GM13976 (cell line): ENCODE measurements at places on chromosomes 16 and 17.

DNA sequence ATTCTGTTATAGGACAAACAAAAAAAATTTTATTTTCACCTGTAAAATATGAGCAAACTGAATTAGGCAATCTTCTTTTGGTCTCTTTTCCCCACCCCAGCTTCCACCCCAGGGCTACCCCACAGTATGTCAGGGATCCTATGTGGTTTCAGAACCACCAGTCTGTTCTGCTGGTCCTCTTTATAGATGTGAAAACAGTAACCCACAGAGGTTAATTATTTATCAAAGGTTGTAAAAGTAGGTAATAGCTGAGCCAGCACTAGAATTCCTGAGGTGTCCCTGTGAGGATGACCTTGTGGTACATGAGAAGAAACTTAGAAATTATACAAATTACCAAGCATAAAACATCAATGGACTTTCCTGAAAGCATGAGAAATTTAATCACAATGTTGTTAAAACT lies 428.7 kb downstream of the CNTNAP4 start:
- DNase-seq, result no peak

- DNase-seq, result no peak
Measured at GRCh38 chr17:43573579-43574321, 27.6 kb upstream of the ETV4 start.

DNA sequence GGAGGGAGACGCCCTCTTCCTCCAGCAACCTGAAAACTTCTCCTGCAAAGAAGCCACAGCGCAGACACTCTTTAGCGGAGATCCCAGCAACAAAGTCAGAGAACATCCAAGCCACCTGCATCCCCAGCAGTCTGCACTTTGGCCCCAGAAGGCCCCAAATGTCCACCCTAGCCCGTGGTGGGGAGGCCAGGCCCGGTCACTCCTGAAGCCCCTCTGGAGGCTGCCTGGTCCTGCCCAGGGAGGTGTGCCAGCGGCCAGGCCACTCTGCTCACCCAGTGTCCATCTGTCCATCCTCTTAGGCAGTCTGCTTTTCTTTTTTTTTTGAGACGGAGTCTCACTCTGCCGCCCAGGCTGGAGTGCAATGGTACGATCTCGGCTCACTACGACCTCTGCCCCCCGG lies 5.4 kb downstream of the HAGHL start:
- DNase-seq, result no peak

DNA sequence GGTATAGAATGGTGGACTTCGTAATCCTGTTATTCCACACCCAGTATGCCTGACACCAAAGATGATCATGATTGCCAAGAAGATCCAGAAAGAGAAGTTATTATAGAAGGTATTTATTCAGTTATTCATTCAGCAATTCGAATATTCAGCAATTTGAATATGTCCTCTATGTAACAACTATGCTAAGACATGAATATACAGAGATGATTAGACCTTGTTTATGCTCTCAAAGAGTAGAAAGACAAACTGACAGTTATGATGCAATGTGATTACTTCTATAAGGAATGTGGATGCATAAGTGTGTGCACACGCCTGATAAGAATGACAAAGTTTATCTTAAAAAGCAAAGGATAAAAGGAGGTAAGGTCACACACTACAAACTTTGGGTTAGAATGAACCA lies 218.1 kb downstream of the CDH11 start:
- DNase-seq, result no peak

DNA sequence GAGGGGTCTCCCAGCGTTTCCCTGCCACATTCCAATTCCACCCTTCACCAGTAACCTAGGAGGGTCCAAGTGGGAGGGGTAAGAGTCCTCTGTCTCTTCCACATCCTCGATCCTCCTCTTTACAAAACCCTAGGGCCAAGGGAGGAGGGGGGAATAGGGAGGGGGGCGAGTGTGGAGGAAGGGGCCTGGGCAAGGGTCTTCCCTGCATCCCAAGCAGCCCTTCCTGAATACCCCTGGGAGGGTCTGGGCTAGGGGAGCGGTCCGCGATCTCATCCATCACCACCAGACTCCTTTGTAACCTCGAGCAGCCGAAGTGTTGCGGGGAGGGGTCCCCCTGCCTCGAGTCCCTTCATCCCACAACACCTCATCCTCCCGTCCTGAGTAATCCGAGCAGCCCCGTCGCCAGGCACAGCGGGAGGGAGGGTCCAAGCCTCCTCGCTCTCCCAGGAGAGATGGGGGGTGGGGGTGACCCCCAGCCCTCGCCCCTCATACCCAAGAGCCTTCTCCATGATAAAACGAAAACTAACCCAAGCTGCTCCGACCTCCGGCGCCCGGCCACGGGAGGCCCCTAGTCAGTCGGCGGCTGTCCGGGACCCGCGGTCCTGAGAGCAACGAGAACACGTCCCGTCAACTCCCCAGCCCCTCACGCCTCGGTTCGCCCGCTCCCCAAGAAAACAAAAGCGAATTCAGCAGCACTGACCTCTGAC lies 502 bp downstream of the SMPD3 start:
- no peak for DNase-seq

- no peak for DNase-seq
Measured at GRCh38 chr16:7938175-7938574, 605.5 kb downstream of the RBFOX1 start.

DNA sequence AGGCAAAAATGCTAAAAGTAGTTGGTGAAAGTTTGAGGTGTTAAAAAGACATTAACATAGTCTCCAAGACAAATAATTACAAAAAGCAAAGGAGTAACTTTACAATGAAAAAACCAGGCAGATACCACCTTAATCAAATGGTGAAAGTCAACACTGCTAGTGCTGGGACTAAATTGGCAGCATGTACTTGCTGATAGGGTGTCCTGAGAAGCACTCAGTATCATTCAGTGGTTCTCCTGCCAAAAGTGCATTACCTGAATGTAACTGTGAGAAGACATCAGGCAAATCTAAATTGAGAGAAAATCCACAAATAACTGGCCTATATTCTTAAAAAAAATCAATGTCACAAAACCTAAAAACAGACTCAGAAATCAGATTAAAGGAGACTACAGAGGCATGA lies 8.0 kb downstream of the KIAA0753 start:
- no peak for DNase-seq

GRCh38 chr16:88504489-88505404 lies 51.7 kb downstream of the ZFPM1 start:
- no peak for DNase-seq

DNA sequence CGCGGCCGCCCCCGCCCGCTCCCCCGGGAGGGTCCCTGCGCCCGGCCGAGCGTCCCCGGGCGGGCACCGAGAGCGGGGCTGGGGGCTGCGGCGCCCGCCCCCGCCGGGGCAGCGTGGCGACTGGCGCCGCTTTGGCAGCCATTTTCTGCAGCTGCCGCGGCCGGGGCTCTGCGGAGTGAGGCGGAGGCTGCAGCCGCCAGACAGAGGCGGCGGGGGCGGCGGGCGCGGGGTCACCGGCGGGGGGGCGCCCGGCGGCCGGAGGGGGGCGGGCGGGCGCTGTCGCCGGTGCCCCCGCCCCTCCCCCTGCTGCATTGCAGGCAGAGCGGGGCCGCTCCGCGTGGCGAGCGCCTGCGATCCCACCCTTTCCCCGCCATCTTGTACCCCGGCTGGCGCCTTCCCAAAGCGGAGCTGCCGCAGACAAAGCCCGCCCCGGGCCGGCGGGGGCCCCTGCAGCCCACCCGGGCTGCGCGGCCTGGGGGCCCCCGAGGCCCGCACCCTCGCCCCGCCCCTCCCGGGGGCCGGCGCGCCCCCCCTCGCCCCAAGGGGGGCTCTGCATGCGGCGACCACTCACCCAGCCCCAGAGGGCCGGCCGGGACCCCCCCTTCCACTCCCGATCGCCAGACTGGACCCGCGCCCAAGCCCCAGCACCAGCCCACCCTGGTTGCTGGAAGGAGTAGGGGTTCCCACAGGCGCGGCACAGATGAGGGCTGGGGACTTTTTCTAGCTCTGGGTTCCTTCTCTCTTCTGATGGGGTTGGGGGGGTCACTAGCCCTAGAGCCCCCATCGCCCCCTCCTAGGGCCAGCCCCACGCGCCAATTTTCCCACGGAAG lies 16.6 kb upstream of the CBX8 start:
- no peak for DNase-seq

DNA sequence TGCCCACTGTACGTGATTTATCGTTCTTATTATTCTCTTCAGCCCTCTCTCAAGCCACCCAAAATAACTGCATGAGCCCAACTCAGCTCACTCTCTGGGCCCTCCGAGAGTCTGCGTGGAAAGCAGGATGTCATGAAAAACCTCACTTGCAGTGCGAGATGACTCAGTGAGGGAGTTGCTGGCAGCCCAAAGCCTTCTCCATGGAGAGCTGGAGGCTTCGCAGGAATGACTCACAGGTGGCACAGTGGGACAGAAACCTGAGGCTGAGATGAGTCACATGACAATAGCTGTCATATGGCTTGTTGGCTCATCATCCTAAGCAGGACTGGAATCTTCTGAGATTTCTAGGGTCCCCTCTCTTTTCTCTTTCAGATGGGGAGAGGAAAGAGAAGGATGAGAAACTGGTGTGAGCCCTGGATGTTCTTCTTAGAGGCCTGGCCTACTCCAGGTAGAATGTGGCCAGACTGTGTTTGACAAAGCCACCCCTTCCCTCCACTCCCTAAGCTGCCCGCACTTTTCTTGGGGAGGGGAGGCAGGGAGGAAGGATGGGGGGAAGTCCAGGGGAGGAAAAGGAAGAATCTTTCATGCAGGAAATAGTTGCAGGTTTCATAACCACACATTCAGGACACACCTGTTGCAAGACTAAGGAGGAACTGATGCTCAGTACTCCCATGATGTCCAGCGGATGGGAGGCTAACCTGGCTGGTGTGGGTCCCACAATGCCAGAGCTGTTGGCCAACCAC lies 160.6 kb upstream of the RPL38 start:
- DNase-seq, result no peak

- no peak for DNase-seq
Measured at GRCh38 chr16:1790611-1791255, 2.8 kb downstream of the IGFALS start.

DNA sequence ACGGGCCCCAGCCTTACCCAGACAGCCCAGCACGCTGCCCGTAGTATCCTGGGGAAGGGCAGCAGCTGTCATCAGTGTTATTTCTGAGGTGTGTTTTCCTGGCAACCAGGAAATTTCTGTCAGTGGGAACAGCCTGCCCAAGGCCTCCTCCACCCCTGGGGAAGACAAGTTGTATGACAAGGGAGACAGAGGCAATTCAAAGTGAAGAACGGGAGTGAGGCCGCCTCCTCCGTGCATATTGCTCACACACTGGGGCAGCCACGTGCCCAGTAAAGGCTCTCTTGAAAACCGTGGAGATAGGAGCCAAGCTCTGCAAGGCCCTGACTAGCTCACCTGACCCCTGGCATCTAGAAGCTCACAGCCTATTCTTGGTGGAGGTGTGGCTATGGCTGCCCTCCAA lies 57.6 kb downstream of the RAI1 start:
- DNase-seq, result no peak

DNA sequence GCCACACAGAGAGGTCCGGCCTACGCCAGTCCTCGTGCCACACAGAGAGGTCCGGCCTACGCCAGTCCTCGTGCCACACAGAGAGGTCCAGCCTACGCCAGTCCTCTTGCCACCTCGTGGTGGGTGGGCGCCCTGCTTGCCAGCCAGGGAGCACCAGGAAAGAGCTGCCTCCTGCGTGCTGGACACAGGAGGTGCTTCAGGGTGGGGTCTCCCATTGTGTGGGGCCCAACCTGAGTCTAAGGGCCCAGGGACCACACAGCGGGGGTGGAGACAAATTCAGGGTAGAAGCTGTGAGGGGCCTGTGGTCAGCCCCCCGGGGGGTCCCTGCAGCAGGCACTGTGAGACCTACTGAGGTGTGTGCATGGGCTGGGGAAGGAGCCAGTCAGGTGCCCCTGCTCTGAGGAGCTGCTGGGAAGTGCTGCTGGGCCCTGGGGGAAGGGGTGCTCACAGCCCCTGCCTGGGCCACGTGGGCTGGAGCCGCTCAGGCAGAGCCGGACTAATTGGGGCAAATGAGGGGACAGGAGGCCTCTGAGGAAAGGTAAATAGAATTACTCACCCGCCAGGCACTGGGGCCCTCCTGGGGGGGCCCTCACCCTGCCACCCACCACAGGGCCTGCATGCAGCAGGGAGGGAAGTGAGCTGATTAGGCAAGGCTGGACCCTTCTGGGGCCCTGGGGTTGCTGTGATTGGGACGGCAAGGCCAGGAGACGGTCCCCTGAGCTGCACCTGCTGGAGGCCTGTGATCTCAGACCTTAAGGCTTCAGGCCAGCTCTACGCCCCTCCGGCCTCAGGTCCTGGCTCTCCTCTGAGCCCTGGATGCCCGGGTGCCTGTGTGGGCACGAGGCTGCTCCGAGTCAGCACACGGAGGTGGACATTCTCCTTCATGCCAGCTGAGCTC lies 11.0 kb downstream of the GCGR start:
- no peak for DNase-seq

DNA sequence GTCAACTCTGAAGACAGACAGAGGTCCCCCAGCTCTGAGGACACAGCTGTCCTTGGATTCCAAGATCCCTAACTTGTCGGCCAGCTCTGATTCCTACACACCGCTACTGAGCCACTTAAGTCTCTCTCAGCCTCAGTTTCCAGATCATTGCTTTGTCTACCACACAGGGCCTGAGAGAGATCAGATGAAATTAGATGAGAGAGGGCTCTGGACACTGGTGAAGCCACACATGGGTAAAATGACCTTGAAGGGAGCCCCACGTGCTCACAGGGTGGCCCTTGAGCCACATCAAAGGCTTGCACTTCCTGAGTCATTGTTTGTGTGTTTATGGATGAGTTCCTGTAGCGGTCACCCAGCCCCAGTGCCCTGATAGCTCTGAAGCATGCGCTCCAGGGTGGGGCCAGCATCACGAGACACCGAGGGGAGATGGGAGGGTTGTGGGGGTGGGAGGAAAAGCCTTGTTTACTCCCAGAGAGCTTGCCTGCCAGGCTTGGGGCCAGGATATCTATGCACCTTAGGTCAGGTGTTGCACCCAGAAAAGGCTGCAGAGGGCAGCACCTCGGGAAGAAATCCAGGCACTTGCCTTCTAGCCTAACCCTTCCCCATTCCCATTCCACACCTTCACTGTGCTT lies 32.7 kb upstream of the SLC6A2 start:
- DNase-seq, result no peak

- DNase-seq, result no peak
Measured at GRCh38 chr17:49616086-49616485, 40.4 kb downstream of the NXPH3 start.

DNA sequence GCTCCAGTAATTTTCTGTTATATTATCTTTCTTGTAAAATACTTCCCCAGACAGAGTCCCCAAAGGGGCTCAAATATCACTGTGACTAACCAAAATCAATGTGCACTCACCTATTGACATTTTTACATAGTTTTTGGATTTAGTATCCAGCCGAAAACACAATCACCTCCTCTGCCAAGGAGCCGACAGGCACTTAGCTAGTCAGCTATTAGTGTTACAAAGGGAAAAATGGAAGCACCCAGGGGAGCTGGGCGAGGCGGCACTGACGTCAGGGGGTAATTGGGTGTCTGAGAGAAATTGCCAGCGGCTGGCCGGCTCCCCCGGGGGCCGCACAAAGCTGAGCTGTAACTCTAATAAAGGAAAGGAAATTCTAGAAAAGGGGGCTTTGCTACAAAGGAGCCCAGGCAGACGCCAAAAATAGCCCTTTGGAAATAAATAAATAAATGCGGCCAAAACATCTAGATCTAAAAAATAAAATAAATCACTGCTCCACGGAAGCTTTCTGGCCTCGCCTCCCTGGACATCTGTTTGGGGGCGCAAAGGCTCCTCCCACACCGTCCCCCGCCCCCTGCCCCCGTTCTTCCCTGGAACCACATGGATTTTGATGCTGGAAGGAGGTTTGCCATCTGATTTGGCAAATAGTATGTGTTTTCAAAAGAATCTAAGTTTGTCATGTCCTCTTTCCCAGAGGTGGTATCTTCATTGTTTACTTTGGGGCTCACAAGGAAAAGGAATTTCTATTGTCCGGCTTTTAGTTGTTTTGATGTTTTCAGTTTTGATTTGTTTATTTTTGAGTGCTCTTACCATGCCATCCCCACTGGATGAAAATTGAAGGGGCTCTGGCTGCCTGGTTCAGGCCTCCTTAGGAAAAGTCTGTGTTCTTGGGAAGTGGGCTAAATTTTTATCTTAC lies 156.7 kb downstream of the ZNF423 start:
- DNase-seq, result no peak
